ENCODE measurements at places on chromosomes 12 and 14.

DNA sequence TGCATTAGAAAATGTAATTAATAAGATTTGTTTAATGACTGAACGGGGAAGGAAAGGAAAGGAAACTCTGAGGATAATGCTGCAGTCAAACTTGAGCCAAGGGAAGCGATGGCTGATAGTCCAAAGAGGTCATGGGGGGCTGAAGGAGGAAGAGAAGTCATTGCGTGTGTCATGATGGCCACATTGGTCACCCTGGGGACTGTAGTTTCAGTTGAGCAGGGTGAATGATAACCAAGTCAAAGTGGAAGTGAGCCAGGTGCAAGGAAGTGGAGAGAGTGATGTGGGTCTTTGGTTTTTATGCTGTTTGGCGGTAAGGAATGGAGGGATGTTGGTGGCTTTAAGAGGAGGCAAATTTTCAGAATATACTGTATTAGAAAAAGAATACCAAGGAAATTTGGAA lies 21.6 kb downstream of the C12orf75 start:
- no peak for DNase-seq

- no peak for DNase-seq
Measured at GRCh38 chr12:109435428-109436187, 41.5 kb downstream of the KCTD10 start.

DNA sequence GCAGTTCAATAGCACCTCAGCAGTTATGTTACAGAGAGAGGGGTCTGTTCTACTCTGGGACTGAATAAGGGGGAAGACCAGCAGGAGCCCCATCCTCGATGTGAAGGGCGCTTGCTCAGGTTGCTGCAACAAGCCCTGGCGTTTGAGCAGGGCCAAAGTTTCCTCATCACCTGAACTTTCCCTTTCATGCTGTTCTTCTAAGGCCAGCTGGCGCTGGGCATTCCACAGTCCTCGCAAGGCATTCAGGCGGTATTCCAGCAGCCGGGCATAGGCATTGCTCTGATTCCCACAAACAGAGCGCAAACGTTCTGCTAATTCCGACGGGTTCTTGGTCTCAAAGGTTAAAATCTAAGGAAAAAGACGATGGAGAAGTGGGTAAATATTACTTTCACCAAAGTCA lies 62.8 kb downstream of the HECTD4 start:
- DNase-seq: no peak

- DNase-seq: no peak
Measured at GRCh38 chr14:72739446-72740405, 154.2 kb downstream of the DPF3 start.

GRCh38 chr14:51707327-51707726 lies 55.6 kb downstream of the FRMD6 start:
- DNase-seq: no peak

DNA sequence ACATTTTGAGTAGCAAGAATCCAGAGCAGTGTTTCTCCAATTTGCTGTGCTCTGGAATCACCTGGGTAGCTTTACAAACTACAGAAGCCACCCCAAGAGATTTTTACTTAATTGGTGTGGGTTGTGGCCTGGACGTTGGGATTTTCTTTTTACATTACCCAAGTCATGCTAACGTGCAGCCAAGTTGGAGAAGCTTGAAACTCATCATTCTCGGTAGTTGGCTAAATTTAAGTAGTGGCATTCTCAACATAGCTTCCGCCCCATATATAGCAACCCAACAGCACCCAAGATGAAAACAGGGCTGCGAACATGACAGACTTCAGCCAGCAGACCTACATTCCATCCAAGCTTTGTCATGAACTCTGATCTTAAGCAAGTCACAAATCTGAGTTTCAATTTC lies 25.0 kb downstream of the DAD1 start:
- DNase-seq: no peak

- DNase-seq: no peak
Measured at GRCh38 chr14:55843718-55844403, 263.9 kb downstream of the KTN1 start.

DNA sequence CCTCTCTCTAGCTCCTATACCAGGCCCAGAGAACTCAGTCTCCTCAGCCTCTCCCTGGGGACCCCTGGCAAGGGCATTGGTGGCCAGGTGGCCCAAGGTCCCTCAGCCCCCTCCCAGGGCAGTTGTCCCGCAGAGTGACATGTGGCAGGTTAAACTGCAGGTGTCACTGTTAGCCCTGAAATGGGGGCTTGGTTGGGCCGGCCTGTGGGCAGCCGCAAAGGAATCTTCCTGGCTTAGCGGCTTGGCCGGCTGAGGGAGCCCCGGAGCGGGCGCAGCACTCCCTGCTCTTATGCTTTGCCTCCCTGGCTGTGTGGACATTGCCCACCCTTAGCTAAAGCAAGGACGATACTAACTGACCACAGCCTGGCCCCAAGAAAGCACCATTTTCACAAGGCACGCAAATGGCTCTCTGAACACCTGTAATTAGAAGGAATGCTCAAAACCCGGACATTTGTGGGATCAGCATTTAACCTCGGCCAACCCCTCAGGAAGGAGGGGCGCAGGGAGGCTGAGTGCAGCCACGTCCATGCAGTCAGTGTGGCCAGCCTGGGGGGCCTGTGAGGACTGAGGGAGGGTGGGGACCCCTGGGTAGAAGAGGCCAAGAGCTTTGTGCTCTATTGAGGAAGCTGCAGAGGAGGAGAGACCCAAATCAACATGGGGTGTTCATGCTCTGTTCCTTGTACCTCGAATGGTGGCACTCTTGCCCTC lies 82.2 kb downstream of the PAPOLA start:
- no peak for DNase-seq

- DNase-seq: no peak
Measured at GRCh38 chr12:48968467-48968866, 3.1 kb downstream of the WNT10B start.

DNA sequence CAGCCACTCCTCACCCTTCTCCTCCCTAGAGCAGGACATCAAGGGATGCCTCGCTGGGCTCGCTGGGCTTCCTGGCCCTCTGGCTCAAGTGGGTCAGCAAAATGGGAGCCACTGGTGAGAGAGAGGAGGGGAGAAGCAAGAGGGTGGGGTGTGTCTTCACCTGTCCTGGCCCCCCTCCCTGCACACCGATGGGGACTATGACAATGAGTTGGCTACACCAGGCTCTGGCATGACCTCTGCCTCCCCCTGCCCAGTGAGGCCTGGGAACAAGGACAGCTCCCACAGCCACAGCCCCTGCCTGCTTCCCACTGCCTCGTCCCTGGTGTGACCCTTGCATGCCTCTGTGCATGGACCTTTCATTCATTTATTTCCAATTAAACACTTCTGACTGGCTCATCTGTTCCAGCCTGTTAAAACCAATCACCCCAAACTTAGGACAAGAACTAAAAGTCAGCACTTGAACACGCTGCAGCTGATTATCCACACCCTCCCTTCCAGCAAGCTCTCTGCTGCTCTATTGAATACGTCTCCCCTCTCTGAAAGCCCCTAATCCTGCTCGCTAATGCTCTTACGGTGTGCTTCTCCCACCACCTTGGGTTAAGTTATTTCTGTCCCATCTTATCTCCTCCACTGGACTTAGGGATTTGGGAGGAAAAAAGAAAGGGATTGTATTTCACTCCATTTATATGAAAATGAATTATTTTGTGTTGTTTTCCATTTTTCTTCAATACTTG lies 5.8 kb upstream of the PPP2R5C start:
- no peak for DNase-seq

GRCh38 chr12:8891976-8892375 lies 22.3 kb upstream of the PHC1 start:
- no peak for DNase-seq

- DNase-seq: no peak
Measured at GRCh38 chr12:9646794-9647781, 22.4 kb upstream of the CLEC2D start.

DNA sequence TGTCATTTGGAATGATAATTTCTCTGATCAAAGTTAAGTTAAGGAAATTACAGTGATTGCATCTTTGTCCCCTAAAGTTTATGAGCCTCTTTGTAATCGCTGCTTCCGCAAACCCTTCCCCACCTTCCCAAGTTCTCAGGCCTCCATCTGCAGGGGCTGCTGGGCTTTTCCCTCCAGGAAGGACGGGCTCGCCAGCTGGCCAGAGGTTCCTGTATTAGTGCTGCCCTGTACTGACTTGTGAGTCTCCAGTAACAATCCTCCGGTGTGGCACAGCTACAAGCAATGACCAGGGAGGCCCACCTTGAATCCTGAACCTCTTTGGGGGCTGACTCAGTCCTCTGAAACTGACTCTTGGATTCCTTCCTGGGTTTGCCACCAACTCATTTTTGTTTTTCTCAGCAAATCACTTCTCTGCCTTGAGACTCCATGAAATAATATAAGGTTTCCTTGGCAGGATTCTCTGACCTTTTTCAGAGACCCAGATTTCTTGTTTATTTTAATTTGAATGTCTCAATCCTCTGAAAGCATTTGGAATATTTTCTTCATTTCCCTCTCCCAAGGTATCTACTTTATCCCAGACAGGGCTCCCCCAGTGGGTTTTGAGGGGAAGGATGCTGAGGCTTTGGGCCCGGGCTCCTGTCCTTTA lies 398.6 kb downstream of the ZFP36L1 start:
- no peak for DNase-seq

- no peak for DNase-seq
Measured at GRCh38 chr12:112252184-112252583, 126.8 kb downstream of the TRAFD1 start.

DNA sequence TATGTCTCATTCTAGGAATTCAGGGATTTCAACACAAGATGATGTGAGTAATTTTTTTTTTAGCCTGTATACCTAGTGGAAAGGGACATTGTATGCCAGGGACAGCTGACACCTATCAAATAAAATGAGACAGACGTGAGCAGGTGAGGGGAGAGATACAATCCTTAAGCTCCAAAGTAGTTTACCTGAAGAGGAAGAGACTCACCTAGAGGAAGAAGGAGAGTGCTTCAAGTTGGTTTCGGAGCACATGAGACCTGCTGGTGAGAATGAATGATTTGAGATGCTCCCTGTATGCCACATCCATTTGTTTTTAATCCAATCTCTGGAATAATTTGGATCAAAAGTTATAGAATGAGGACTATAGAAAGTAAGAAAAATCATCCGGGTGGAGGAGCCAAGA lies 915.4 kb upstream of the FBXO33 start:
- no peak for DNase-seq

GRCh38 chr12:117646520-117646919 lies 285.1 kb upstream of the NOS1 start:
- DNase-seq: no peak

DNA sequence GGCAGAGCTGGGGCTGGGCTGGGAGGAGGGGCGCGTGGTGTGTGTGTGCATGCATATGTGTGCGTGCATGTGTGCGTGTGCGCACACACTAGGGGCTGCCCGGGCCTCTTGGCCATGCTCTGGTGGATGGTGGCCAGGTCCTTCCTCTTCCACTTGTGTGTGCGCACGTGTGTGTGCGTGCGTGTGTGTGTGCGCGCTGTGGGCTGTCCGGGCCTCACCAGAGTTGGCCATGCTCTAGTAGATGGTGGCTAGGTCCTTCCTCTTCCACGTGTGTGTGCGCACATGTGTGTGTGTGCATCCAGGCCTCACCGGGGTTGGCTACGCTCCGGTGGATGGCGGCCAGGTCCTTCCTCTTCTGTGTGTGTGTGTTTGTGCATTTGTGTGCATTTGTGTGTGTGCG lies 24.7 kb downstream of the FOXN4 start:
- DNase-seq: no peak

Data from effector CD8-positive, alpha-beta T cell (primary cell).